NCI-H1436 treated with DMSO at 0.1 percent for 48 hours (cell line): ENCODE measurements at places on chromosomes 12 and 14.

DNA sequence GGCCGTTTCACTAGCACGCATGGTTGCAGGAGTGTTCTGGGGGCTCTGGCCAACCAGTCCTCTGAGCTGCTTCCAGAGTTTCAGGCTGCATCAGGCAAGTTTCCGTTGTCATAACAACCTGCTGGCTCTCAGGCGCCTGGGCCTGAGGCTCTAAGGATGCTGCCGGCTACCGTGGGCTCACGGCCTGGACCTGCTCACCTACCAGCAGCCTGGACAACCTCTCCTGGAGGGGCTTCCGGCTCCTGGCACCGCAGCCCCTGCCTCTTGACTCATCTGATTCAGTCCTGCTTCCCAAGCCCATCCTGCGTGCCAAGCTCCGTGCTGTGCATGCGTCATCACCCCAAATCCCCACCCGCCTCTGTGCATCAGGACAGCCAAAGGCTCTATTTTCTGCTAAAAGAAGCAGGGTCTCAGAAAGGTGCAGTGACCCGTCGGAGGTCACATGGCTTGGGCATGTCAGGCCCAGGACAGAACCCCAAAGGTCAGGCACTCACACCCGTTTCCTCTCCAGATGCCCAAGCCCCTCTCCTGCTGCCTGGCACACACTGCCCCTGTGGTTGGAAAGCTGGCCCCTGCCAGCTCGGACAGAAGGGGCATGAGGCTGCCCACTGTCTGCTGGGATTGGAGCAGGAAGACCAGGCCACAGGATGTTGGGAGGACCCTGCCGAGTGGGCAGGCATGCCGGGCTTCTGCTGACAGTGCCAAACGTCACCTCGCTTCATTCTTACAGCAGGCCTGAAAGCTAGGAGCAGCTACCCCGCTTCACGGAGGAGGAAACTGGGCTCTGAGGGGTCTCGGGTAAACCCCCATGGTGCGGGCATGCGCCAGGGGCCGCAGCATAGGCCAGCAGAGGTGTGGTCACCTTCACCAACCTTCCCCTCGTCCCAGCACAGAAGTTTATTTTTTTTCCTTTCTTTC, 5.7 kb downstream of the BEGAIN start:
- no peak for DNase-seq

DNA sequence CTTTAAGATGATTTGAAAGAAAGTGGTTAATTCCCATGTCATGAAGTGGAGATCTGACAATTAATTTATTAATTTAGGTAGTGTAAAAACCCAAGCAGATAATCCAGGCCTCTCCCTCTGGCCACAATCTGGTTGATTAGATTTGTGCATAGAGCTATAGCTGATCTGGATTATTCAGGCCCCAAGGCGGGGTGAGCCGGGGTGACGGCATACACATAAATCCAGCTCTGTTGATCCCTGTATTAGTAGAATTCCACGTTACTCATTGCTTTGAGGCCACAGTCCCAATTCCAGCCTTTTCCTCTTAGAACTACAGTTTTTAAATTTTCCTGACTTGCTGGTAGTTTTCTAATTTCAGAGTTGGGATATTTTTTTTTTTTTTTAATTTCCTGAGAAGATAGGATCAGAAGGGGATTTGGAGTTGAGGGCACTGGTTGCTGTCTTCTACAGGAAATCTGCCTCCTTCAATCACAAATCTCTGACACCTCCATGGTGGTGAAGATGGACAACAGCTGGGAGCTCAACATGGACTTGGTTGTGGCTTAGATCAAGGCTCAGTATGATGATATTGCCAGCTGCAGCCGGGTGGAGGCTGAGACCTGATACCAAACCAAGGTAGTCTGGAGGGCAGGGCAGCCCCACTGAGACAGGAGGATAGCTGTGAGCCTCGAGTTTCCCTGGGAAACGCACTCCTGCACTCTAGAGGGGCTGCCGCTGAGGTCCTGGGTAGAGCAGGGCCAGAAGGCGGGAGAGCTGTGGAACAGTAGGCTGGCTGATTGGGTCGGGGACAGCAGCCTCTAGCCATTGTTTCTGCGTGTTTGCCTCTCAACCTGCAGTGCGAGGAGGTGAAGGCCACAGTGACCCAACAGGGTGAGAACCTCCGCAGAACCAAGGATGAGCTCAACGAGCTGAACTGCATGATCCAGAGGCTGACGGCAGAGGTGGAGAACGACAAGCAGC, 19.4 kb downstream of the KRT85 start:
- no peak for DNase-seq

DNA sequence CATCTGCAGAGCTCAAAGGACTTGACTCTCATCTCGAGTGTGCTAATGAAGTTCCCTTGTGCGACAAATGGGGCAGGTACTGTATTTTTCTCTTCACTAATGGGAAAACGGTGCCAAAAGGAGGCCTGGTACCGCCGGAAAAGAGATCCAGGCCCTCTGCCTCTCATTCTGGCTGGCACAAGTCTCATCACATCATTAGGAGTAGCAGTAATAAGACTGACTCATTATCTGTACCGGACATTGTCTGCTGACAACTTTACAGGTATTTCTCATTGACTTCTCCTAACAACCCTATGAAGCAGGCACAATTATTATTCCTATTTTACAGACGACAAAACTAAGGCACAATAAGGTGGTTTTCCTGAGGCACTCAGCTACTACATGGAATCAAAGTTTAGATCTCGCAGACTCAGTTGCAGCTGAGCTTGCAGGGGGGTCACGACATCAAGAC, 668 bp downstream of the APPL2 start:
- peak; percentile 27 for DNase-seq

- no peak for DNase-seq
Observed at GRCh38 chr12:96211988-96212387, 17.8 kb downstream of the ELK3 start.

- no peak for DNase-seq
Observed at GRCh38 chr14:71737760-71738159, 194.5 kb upstream of the RGS6 start.

GRCh38 chr12:55985341-55985740, 11.5 kb downstream of the RAB5B start:
- no peak for DNase-seq

- DNase-seq: no peak
Observed at GRCh38 chr12:124608450-124608870, 41.0 kb upstream of the NCOR2 start.

DNA sequence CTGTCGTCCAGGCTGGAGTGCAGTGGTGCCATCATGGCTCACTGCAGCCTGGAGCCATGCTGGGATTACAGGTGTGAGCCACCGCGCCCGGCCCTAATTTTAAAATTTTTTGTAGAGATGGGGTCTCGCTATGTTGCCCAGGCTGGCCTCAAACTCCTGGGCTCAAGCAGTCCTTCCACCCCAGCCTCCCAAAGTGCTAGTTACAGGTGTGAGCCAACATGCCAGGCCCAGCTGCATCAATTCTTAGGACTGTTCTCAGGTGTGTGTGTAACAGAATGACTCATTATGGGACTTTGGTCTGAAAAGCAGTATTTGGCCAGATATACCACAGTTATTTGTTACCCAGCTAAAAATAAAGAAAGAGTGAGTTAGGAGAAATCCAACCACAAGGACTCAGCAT, 17.4 kb downstream of the LETMD1 start:
- no peak for DNase-seq
